ENCODE measurements at places on chromosomes 5 and 9.

DNA sequence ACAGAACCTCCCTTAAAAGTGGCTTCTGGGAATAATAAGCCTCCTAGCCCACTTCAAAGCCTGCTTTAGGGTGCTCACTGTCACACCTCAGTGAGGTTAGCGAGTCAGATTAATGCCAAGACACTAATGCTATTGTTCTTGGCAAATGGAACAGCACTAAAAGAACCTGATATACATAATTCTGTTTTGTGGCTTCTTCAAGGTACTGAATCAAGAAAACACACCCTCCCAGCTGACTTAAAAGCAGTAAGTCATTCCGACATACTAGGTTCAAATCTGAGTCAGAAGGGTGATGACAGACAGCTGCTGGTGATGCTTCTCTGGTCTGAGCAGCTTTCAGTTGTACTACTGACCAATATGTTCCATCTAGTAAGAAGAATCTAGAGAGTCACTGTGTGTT, 121.6 kb downstream of the OXCT1 start:
- DNase-seq: no peak

GRCh38 chr5:164354139-164354751, 848.8 kb downstream of the MAT2B start:
- DNase-seq: no peak

GRCh38 chr9:134229466-134230091, 65.2 kb upstream of the RNU6ATAC start:
- no peak for DNase-seq

DNA sequence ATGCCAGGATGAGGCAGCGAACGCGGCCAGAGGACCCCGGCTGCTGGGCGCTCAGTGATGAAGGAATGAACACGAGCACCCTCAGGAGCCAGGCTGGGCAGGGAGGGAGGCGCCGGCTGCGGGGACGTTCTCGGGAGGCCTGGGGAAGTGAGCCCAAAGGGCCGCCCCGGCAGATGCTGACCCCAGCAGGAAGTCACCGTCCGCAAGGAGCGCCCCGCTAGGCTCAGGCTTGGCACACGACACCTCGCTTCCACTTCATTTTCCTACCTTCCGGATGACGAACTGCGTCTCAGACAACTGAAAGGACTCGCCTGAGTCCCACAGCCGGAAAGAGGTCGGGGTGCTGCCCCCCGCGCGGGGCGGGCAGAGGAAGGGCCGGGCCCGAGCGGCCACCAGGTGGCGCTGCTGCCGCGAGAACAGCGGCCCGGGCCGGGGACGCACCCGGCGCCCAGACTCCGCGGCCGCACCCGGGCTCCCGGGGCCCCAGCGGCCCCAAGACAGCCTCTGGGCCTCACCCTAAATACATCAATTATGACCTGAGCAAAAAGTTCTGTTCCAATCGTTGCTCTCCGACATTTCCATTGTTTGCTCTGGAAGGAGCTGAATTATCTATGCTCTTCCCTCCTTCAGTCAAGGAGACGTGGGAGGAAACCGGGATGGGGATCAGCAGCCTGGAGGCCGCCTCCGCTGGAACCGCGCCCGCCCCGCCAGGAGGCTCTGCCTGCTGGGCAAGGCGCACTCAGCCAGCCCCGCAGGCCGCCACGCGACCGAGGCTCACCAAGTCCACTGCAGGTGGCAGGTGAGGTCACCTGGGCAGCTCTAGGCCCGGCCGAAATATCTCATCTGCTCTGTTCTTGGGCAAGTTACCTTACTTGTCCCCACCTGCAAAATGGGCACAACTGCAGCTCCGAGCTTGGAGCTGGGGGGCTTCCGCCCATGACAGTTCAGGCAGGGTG, 107.0 kb downstream of the ZNF354C start:
- peak; percentile 75 for DNase-seq
